ENCODE measurements at places on chromosomes 12 and 14.

- no peak for DNase-seq
Observed at GRCh38 chr12:118357257-118358007, 15.3 kb downstream of the TAOK3 start.

GRCh38 chr14:74486164-74486563 lies 6.9 kb downstream of the NPC2 start:
- DNase-seq: no peak

DNA sequence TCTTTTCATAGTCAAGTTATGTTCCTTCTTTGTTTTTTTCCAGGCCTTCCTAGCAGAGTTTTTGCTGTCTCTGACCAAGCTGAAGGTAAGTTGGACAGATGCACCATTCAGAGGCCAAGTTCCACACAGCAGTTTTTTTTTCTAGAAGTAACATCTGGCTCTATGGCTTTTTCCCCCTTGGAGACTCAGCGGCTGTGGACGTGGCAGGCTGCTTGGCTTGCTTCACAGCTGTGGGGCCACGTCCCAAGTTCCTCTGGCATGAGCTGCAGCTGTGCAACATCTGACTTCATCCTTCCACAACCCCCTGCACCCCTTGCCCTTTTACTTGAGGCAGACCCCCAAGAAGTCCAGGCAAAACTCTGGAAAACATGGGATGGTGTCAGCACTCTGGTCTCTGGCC lies 24.2 kb upstream of the RHOJ start:
- DNase-seq: no peak

GRCh38 chr12:85253853-85254252 lies 26.2 kb upstream of the ALX1 start:
- no peak for DNase-seq

GRCh38 chr12:9404031-9404430 lies 195.8 kb upstream of the PZP start:
- no peak for DNase-seq

- peak; percentile 66 for DNase-seq
Observed at GRCh38 chr14:75295491-75296345, 17.1 kb downstream of the FOS start.

DNA sequence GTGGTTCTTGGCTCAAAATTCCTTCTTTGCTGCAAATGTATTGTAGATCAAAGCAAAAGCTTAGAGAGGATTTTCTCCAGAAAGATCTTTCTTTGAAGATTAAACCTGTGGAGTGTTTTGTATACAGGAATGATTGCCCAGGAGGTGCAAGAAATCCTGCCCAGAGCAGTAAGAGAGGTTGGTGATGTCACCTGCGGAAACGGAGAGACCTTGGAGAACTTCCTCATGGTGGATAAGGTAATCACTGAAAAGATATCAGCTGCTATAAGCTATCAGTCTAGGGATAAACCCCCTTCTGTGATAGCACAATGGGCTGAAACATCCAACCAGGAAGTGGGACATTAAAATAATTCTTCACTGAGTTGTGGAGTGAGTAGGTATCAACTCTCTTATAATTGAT lies 85.7 kb downstream of the MYRFL start:
- DNase-seq: no peak

DNA sequence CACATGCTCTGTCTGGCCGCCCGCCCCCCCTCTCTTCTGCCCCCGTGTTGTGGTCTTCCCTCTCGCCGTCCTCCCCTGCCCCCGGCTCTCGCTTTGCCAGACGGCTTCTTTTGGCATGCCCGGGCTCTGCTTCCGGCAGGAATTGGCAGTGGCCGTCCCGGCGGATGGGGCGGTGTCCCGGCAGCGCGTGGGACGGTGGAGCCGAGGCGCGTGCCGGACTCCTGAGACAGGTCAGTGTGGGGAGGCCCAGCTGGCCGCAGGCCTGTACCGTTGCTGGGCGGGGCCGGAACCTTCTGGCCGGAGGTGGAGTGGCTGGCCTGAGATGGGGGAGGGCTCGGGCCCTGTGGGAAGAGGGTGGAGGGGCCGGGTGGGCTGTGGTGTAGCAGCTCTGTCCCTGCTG lies 17.1 kb downstream of the KIF26A start:
- no peak for DNase-seq

- DNase-seq: no peak
Observed at GRCh38 chr14:92160619-92161018, 38.9 kb downstream of the CPSF2 start.

DNA sequence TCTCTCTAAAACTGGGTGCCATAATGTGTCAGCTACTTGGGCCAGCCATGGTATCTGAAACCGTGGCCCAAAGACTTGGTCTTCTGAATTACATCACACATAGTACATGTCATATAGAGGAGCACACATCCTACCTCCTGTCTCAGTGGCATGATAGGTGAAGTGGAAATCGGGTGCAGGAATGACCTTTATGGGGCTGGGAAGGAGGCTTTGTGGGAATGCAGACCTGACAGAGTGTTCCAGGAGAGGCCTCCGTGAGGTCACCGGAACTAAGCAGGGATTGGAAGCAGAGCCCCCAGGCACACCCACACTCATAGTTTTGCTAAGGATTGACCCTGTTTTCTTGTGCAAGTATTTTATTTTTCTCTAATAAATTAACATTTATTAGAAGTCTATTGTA lies 82.6 kb downstream of the NTF3 start:
- DNase-seq: no peak

DNA sequence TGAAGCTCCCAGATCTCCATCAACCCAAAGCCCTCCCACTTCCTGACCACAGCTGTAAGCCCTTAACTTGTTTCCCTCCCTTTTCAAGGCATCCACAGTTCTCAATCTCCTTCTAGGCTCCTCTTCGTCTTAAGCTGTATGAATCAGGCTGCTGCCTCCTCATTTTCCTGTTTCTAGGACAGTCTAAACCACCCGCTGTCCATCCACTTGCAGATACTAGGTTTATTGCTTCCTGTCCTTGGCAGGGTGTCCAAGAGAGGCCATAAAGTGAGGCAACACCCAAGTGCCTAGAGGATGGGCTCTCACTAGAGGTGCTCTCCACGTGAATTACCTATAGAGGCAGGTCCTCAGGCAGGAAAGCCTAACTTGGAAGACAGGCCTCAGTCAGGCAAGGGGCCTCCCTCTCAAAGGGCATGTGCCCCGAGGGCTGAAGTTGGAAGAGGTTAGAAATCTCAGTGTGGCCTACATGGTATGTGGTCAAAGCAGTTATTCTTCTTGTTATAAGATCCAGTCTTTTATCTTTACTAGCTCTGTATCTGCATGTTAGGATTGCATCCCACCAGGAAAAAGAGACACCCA lies 8.8 kb upstream of the TMEM106C start:
- DNase-seq: no peak

DNA sequence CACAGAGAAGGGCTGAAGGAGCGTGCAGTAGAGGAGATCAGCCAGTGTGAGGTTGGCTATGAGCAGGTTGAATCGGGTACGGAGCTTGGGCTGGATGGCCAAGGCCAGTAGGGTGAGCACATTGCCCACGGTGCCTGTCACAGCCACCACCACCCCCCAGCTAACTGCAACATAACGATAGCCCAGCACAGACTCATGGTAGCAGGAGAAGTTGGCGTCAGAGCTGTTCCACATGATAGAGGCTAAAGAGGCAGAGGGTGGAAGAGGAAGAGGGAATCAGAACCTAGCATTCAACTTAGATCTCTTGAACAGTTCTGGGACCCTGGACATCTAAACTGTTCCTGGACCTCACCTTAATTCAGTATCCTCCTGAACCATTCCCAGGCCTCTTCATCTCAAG lies 668 bp downstream of the GPR84 start:
- no peak for DNase-seq

- DNase-seq: no peak
Observed at GRCh38 chr12:39622306-39622705, 2.7 kb upstream of the ABCD2 start.

GRCh38 chr14:23171222-23171975 lies 12.1 kb downstream of the SLC7A8 start:
- DNase-seq: no peak

DNA sequence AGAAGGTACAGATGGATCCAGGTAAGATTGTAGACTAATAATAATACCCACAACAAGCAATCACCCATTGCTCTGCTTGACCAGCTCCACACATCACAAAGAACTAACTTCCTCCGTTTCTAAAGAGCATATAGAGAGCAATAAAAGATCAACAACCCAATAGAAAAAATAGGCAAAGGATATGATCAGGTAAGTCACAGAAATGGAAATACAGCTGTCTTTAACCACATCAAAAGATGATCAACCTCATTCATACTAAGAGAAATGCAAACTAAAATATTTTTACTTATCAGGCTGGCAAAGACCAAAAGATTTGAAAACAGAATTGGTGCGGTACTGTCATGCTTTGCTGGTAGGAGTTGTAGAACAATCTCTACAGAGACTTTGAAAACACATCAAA lies 8.9 kb downstream of the C2CD5 start:
- no peak for DNase-seq

- no peak for DNase-seq
Observed at GRCh38 chr12:96810057-96810456, 97.0 kb upstream of the NEDD1 start.

- no peak for DNase-seq
Observed at GRCh38 chr12:120200364-120200800, 529 bp downstream of the RPLP0 start.

DNA sequence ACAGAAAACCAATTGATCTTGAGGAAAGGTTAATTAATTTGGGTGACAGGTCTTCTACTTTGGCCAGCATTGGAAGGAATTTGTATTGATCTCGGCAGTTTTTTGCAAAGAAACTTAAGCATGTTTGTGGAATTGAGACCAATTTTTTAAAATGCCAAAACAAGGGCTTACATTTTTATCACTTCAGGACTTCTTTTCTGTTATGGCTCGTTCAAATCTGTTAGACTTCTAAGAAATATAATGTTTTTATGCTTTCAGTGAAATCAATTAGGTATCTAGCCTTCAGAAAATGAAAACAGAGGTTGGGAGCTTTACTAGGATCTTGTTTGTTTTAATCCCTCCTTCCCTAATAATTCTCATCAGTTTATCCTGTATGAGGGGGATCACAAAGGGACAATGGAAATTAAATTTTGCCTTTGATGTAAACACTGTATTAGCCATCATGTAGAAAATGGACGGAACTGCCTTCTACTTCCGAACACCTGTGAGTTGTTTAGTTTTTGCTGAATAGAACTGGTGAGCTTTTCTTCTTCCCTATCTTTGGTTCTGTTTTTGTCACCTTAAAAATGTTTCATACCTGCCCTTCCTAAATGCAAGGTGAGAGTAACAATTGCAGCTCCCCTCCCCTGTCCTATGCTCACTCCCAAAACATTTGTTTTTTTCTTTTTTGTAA lies 7.8 kb downstream of the FOXA1 start:
- no peak for DNase-seq

Measured in GM18507 (cell line).